Suppressor macrophage treated with lipopolysaccharide for 4 hours (primary cell): ENCODE measurements at places on chromosomes 6 and 20.
A peak's percentile ranks its signal among the peaks of the same experiment; 100 is the strongest.

DNA sequence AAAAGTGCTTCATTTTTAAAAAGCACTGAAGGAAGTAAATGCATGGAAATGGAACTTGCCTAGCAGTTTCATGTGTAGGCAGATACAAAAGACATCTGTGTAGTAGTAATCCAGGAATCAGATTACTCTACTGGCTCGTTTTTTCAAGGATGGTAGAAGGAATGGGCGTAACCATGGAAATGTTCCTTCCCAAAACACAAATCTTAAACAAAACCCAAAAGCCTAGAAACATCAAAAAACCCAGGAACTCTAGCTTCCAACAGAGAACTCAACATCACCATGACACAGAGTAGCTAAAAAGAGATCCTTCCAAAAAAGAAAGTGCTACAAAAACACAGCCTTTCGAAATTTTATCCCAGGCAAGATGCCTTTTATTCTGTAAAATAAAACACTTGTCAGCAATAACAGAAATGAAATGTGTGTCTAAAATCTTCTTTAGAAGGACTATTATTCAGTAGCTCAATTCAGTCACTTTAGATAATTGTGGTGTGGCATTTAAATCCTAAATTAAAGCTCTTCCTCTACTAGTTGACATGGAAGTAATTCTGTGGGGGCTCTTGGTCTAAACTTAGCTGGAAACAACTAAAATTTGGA lies 81.7 kb downstream of the FAM217A start:
- DNase-seq, result no peak

GRCh38 chr6:112909781-112910180 lies 562.7 kb downstream of the RFPL4B start:
- DNase-seq, result no peak

- DNase-seq, result no peak
Measured at GRCh38 chr20:58986968-58987517, 6.0 kb downstream of the NELFCD start.

DNA sequence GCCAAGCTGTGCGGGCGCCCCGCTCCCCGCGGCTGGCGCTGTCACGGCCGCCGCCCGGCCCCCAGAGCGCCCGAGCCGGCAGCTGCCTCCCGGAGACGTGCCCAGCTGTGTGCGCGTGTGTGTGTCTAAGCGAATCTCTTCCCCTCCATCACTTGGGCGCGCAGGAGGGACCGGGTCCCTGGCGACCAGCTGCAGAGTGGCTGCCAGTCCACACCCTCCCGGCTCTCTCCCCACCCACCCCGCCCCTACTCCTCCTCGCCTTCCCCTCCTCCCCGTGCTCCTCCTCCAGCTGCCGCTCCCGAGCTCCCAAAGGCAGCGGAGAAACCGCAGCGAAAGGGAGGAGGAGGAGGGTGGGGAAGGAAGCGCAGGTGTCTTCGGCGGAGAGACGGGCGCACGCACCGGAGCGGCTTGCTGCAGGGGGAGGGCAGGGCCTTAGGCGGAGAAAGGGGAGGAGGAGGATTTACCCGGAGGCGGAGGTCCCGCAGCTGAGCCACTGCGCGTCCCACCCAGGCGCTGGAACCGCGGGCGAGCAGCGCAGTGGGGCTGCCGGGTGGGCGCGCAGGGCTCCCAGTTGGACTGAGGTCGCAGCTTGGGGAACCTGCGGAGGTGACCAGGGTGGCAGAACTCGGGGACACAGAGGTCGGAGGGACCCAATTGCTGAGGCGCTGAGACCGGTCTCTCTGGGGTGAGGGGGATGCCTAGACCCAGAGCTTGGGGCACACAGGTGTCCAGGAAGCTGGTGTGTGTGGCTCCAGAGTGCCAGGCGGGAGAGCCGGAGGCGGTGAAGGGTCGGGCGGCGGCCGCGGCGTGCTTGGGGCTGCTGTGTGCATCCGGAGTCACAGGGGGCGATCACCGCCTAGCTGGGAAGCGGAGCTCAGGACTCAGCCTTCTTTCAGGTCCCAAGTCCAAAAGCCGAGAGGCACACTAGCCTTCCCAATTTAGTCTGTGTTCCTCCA lies at the start of gene HS3ST5:
Gene HS3ST5, minus strand, starts transcription at position 198 of the 956 bp plus-strand sequence. CDS start 280,178 bp downstream, outside the sequence.
- no peak for DNase-seq

- peak; percentile 12 for DNase-seq
Measured at GRCh38 chr6:36493319-36493718, 50.5 kb downstream of the KCTD20 start.

GRCh38 chr6:166987930-166988329 lies 11.3 kb upstream of the CEP43 start:
- no peak for DNase-seq

- DNase-seq, result no peak
Measured at GRCh38 chr20:17617212-17617867, 47.5 kb downstream of the DSTN start.

GRCh38 chr6:35027807-35028206 lies 113.3 kb downstream of the TCP11 start:
- DNase-seq, result no peak

- no peak for DNase-seq
Measured at GRCh38 chr6:14107711-14108494, 9.7 kb upstream of the CD83 start.

- DNase-seq, result no peak
Measured at GRCh38 chr6:90140683-90141082, 156.0 kb downstream of the BACH2 start.

GRCh38 chr6:51578994-51579393 lies 508.4 kb downstream of the PKHD1 start:
- DNase-seq, result no peak

GRCh38 chr20:4008877-4009276 lies 6.5 kb downstream of the RNF24 start:
- DNase-seq, result no peak

DNA sequence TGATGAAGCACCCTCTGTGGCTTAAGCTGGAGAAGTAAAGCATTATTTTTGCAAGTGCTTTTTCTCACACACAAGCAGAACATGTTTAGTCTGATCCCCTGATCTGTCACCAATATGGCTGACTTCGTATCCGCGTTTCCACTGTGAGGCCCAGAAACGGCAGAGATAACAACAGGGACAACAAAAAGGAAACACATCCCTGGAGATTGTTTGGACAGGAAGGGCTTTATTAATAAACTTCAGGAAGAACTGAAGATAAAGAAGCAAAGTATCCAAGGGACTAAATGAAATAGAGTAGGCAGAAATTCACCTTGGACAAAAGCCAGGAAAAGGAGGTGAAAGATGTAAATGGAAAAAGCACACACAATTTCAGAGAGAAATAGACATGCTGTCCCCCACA lies 49.2 kb downstream of the RARS2 start:
- no peak for DNase-seq

- DNase-seq, result no peak
Measured at GRCh38 chr20:19223640-19224039, 11.2 kb downstream of the SLC24A3 start.

- DNase-seq, result no peak
Measured at GRCh38 chr6:132020138-132020581, 69.0 kb upstream of the CCN2 start.
